Keratinocyte (primary cell): ENCODE measurements at places on chromosomes 16 and 17. TPM values are rescaled to one million over a fixed set of nuclear protein-coding genes. Genes with fewer than 3 reads are reported as not detected.

The ZNF263 gene
- polyA plus RNA-seq: 11.3 to 13.9 TPM (median 13.6 TPM) in 3 replicates

DNA sequence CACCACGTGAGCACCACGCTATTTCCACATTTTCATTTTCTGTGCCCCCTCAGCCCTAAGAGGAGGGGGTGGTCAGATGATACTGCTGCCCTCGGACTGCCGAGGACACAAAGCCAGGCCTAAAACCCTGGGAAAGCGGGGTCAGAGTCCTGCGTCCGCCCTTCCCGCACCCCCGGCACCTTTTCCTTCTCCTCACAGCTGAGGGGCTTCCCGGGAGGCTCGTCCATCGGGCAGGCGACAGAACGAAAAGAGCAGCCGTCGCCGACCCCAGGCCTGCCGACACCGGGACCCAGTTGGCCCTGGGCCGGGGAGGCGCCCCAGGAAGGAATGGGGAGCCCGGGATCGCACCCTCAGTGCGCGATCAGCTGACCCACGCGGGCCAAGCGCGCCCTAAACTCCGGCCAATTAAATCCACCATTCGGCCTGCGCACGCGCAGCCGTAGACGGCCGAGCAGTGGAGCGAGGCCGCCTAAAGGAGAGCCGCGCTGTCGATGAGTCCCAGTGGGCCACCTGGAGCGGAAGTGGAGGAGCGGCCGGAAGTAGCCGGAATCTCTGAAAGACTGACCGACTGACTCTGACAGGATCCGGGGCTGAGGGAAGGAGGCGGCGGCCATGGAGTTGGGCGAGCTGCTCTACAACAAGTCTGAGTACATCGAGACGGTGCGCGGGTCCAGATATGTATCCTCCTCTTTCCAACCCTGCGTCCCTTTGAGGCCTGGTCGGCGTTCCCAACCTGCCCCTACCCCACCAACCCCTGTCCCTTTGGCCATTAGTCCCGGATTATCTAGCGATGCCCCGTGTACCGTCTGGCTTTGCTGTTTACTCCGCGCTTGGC, at the start of the genes DCTN5 and PALB2:
Gene DCTN5, plus strand, starts transcription at position 536 of the 835 bp plus-strand sequence. Its CDS starts 77 bp downstream, at position 613.
Gene PALB2, minus strand, starts transcription at position 380 of the 835 bp plus-strand sequence. Its CDS starts 153 bp downstream, at position 227.
- peak; percentile 54 for DNase-seq

DNA sequence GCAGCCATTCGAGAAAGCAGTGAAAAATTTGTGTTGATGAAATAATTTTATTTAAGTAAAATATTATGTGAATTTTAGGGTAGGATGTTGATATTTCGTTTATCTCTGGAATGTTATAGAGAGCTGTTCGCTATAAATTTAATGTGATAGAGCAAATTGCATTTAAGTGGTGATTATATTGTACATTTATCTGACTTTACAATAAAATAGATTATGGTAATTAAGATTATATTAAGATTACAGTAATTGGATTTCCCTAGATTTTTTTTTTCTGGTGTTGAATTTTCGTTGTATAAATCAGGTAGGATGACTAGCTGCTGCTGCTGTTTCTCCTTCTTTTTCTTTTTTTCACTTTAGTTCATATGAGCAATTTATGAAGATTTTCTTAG, 71.0 kb downstream of the AATF start:
- DNase-seq: no peak

- no peak for DNase-seq
Measured at GRCh38 chr17:27608328-27609230, 22.4 kb upstream of the LGALS9 start.

The ADAD2 gene
- polyA plus RNA-seq: not detected in 3 replicates

DNA sequence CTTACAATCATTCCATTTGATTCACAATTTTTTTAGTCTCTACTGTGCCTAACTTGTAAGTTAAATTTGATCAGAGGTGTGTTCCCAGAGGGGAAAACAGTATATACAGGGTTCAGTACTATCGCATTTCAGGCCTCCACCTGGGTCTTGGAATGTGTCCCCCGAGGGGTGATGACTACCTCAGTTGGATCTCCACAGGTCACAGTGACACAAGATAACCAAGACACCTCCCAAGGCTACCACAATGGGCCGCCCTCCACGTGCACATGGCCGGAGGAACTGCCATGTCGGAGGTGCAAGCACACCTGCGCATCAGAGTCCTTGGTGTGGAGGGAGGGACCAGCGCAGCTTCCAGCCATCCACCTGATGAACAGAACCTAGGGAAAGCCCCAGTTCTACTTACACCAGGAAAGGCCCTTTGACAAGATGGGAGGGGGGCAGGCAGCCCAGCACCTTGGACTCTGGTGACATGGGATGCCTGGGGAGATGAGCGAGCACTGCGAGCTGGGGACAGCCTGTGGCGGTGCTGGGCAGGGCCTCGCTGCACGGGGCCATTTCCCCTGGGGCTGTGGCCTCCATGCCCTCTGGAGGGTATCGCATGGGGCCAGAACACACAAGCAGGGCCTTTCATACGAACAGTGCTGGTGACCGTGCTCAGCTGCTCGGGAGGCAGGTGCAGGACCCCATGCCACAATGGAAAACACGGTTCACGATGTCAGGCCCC, 33.9 kb downstream of the PDIA2 start:
- no peak for DNase-seq

DNA sequence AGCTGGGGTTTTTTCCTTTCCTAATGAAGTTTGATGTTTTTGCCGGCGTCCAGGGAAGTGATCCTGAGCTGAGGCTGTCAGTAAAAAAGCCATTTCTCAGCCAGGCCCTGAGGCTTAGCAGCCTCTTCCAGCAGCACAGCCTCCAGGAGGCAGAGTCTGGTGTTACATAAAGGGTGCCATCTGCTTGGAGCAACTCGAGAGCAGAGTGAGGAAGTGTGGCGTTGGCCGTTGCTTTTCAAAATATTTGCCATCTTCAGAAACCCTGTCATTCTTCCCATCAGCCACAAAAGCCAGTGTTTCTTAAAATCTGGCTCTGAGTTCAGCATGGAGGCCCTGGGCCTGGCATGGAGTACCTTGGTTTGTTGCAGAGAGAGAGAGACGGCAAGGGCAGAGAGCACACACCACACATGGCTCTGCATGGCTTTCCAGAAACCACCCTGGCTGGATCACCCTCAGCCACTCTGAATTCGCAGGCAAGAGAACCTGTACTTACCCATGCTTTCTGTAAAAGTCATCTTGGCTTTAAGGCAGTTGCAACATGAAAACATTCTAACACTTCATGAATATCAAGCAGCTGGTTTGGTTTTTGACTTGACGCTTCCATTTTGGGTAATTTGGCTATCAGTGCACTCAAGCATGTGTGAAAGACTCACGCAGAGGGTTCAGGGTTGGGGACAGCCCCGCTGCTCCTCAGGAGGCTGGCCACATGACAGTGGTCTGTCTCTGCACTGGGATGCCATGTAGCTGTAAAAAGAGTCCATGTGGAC, 21.0 kb downstream of the PMM2 start:
- DNase-seq: no peak

GRCh38 chr17:64964796-64965195, 45.5 kb upstream of the LRRC37A3 start:
- no peak for DNase-seq

- no peak for DNase-seq
Measured at GRCh38 chr16:23953476-23953875, 117.7 kb downstream of the PRKCB start.

- no peak for DNase-seq
Measured at GRCh38 chr16:61324044-61324443, 712.2 kb downstream of the CDH8 start.

DNA sequence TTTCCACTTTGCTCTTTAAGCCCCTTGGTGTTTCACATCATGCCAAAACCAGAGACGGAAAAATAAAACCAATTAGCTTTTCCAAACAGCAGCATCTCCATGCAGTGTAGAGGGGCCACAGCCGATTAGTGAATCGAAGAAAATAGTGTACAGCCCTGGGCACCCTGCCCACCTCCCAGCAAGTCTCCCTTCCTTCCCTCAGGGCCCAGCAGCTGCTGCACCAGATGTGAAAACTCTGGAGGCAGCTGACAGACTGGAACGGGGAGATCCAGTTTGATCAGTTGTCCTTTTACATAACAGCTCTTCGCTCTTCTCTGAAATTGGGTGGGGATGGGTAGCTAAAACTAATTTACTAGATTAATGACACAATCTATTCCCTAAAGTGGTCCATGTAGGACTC, 19.3 kb downstream of the TMEM11 start:
- no peak for DNase-seq

The STAT5A gene
- 0.28 to 0.53 TPM (median 0.51 TPM) in 3 replicates for polyA plus RNA-seq

GRCh38 chr16:68645494-68646388, 631 bp downstream of the CDH3 start:
- no peak for DNase-seq

DNA sequence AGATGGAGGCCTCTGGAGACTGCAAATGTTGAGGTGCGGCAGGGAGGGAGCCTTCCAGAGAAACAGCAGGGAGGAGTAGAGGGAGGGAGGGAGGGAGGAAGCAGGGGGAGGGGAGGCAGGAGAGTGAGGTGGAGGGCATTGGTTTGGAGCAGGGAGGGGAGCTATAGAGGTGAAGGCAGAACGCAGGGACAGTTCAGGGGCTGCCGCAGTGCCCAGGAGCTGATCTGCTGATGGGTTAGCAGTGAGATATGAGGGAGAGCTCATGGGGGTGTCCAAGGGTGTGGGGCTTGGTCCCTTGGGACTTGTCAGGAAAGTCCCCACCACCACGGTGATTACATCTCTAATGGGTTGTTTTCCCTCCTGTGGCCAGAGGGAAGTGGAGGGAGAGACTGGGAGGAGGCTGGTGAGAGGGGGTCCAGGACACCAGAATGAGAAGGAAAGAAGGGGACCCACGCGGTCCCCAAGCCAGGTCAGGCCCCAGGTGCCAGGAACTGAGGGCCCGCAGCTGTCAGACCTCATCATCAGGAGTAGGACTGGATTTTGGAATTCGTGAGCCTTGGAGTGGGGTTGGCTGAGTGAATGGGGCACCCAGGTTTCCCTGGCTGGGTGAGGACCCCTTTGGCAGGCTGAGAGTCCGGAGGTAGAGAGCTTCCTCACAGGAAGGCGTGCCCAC, 11.2 kb downstream of the CA4 start:
- DNase-seq: no peak

DNA sequence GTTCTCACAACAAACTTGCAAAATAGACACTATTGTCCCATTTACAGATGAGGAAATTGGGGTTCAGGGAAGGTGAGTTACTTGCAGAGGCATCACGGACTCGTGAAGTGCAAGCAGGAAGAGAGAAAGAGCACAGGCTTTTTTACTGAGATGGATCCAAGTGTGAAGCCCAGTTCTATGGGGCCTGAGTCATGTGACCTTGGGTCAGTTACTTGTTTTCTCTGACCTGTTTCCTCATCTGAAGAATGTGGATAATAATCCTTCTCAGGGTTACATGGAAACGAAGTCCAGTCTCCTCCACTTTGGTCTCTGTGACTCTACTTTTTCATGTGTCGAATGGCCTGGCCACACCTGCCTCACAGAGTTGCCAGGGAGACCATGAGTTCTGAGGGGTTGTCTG, 134.4 kb downstream of the SPACA3 start:
- no peak for DNase-seq

- no peak for DNase-seq
Measured at GRCh38 chr16:4917117-4917516, 19.8 kb downstream of the PPL start.

The TEX14 gene
- polyA plus RNA-seq: 0.03 to 0.27 TPM (median 0.16 TPM) in 3 replicates

DNA sequence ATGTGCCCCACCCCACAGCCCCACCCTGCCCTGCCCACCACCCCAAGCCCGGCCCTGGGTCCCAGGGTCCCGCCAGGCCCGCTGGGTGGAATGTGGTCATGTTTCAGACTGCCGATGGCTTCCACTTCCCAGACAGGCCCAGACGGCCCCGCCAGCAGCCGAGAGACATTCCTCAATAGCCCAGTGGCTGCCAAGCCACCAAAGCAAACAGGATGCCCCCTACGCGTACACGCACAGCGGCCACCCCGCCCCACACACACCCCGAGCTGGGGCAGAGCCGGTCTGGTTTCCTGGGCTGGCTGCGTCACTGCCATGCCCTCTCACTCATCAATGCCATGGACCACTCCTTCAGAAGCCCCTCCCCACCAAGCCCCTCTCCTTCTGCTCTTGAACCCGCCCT, 1.2 kb upstream of the KRT17 start:
- no peak for DNase-seq

DNA sequence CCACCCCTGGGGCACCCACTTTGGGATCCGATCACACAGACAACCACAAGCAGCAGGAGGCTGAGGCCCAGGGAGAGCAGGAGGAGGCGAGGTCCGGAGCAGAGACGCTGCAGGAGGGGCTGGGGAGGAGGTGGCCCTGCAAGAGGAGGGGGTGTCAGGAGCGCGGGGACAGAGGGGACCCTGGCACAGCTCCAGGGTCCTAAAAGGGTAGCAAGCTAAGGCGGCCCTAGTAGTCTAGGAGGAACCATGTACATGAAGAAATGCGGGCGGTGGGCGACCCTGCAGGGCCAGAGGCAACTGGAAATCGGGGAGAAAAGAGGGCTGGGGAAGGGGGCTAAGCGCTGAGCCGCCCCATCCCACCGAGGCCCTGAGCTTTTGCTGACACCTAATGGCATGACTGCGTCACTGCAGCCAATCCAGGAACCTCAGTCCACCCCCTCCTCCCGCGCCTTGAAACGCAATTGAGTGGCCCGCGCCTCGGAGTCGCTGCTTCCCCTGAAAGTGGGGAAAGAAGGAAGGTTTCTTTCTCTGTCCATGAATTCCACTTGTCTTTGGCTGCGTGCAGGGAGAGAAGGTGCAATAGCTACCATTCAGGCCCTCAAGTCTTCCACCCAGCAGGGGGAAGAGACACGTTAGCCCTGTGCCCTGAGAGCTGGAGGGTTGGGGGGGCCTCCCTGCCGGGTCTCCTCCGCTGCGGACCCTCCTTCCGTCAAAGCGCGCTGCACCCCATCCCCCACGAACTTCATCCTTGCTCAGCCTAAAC, 1.8 kb downstream of the ASGR1 start:
- no peak for DNase-seq

The KRT39 gene
- polyA plus RNA-seq: 0.05 TPM in 1 of 3 replicates, not detected in the others

The CCL23 gene
- not detected in 3 replicates for polyA plus RNA-seq

The KRT25 gene
- polyA plus RNA-seq: not detected in 3 replicates

GRCh38 chr17:80611816-80612215, 67.2 kb downstream of the RPTOR start:
- no peak for DNase-seq

DNA sequence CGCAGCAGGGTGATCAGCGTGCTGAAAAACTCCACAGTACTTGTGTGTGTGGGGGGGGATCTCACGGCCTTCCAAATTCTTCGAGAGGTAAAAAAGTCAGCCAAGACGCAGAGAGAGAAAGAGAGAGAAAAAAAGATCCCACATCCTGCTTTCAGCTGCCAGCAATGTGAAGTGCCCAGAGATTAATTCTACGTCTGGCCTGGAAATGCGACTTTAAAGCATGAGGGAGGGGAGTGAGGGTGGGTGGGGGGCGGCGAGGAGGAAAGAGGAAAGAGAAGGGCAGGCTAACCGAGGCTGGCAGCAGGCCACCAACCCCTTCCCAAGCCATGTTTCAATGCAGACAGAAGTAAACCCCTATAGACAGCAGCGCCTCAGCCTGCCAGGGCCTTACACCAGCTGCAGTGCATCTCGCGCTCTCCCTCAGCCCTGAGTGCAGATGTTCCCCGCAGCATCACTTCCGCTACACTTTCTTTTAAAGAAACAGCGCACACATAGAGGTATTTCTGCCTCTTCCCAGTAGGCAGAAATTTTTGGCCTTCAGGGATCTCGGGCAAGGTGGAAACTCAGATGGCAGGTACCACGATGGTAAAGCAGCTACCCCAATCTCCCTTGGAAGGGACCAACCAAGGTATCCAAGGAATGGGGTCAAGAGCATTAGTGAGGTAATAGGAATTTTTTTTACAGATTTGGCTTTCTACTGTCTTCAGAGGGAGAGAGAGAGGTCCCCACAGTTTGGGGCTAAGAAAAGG, 87.8 kb downstream of the SMG6 start:
- DNase-seq: no peak

- DNase-seq: no peak
Measured at GRCh38 chr17:83119987-83120864, 40.8 kb downstream of the METRNL start.

The C16orf92 gene
- not detected in 3 replicates for polyA plus RNA-seq
